T-helper 2 cell treated with Interferon-gamma antibody and Interleukin-4, amounts not matched to agents 5 μg/mL and 100 μg/mL, for 36 hours (primary cell): ENCODE measurements at places on chromosomes 4 and X.

GRCh38 chrX:12496343-12496742 lies 294.9 kb upstream of the PRPS2 start:
- no peak overlapping the region for H3K4me3 ChIP-seq
- no peaks in the 10 kb centered on the region for H3K4me1 ChIP-seq
- no peak overlapping the region for H3K27ac ChIP-seq
- no peak for DNase-seq
- no peaks in the 10 kb centered on the region for H3K36me3 ChIP-seq
- H3K27me3 ChIP-seq: no peaks in the 10 kb centered on the region

GRCh38 chrX:154057791-154058190 lies 38.1 kb upstream of the IRAK1 start:
- no peaks in the 10 kb centered on the region for H3K27me3 ChIP-seq
- no peak overlapping the region for H3K4me3 ChIP-seq
- H3K36me3 ChIP-seq: peaks cover 20% of the 10 kb centered on the region
- DNase-seq: no peak

GRCh38 chrX:134669378-134670098 lies 11.3 kb upstream of the PLAC1 start:
- H3K27ac ChIP-seq: no peak overlapping the region
- peaks cover 2% of the 10 kb centered on the region for H3K4me1 ChIP-seq
- H3K36me3 ChIP-seq: no peaks in the 10 kb centered on the region
- no peak overlapping the region for H3K4me3 ChIP-seq
- no peaks in the 10 kb centered on the region for H3K27me3 ChIP-seq

DNA sequence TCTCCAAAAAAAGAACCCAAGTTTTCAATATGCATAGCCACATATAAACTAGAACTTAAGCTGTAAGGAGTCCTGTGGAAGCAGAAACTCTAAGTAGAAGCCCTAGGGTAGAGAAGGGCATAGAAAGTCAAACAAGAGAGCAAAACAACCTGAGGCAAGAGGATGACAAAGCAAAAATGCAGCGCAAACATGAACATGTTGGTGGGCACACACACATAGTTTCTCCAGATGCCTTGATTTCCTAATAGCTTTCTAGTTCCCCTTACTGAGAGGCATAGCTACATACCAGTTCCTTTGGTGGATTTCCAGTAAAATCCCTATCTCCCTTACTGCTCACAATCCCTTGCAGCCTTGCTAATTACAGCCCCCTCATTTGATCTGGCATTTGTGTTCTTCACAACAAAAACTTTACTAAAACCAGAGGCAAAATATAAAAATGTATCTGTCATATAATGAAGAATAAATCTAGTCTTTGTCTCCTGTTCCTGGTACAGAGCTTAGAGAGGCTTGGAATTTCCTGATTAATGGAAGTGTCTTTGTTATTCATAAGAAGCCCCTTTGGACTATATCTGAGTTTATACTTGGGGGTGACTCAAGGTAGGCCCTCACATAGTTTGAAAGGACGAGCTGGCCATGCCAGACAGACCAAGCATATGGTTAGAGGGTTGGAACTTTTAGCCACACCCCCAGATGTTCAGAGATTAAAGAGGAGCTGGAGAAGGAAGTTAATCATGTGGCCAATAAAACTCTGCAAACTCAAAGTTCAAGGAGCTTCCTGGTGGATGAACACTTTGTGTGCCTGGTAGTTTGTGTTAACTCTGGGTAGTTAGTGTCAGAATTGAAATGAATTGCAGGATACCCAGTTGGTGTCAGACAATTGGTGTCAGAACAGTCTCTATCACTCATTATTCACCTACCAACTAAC lies 52.7 kb upstream of the ZCCHC13 start:
- no peak overlapping the region for H3K4me3 ChIP-seq
- no peak for DNase-seq
- H3K4me1 ChIP-seq: no peaks in the 10 kb centered on the region
- no peak overlapping the region for H3K27ac ChIP-seq

GRCh38 chr4:2217726-2218125 lies 24.2 kb downstream of the HAUS3 start:
- DNase-seq: no peak
- no peak overlapping the region for H3K27ac ChIP-seq
- H3K27me3 ChIP-seq: no peaks in the 10 kb centered on the region
- peaks cover 13% of the 10 kb centered on the region for H3K4me1 ChIP-seq

- no peaks in the 10 kb centered on the region for H3K4me1 ChIP-seq
- no peak for DNase-seq
- H3K27ac ChIP-seq: no peak overlapping the region
- no peaks in the 10 kb centered on the region for H3K36me3 ChIP-seq
These were observed 6.1 kb downstream of the DSPP start for GRCh38 chr4:87614292-87614890.

DNA sequence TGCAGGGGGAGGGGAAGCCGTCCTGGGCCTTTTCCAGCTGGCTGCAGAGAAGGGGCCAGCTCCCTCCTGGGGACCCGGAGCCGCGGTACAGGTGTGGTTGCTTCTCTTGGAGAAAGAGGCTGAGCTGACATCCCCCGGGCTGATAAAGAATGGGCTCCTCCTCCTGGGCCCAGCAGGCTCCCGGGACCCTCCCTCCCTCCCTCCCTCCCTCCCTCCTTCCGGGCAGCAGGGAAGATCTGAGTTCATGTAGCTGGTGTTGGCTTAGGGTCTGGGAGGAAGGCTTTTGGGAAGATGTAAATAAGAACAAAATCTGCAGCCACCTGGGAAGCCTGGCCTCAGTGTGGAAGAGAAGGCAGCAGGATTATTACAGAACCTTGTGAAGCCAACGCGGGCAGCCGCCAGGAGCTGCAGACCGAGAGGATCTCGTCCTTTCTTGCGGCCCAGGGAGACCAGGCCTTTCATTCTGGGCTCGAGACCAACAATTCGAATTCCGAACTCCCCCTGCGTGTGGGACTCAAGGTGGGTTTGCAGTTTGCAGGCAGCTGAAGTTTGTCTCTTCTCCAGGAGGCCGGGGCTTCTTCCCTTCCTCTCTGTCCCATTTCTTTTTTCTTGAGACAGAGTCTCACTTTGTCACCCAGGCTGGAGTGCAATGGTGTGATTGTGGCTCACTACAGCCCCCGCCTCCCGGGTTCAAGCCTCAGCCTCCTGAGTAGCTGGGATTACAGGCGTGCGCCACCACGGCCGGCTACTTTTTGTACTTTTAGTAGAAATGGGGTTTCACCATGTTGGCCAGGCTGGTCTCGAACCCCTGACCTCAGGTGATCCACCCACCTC lies at the start of gene PLCXD1:
PLCXD1 (plus strand) TSS at position 216 of the 834 bp plus-strand sequence. CDS start 2,807 bp downstream, outside the sequence.
- peaks cover 13% of the 10 kb centered on the region for H3K4me1 ChIP-seq
- peaks cover 18% of the 10 kb centered on the region for H3K36me3 ChIP-seq
- H3K27ac ChIP-seq: peak within 1 kb of the TSS; percentile 71
- peaks cover 3% of the 10 kb centered on the region for H3K27me3 ChIP-seq
- peak within 1 kb of the TSS; percentile 77 for H3K4me3 ChIP-seq
- DNase-seq: no peak

GRCh38 chr4:98516042-98516440 lies 142.4 kb downstream of the TSPAN5 start:
- H3K27me3 ChIP-seq: no peaks in the 10 kb centered on the region
- H3K36me3 ChIP-seq: peaks cover 15% of the 10 kb centered on the region
- peaks cover 56% of the 10 kb centered on the region for H3K4me1 ChIP-seq
- no peak overlapping the region for H3K4me3 ChIP-seq
- no peak for DNase-seq

DNA sequence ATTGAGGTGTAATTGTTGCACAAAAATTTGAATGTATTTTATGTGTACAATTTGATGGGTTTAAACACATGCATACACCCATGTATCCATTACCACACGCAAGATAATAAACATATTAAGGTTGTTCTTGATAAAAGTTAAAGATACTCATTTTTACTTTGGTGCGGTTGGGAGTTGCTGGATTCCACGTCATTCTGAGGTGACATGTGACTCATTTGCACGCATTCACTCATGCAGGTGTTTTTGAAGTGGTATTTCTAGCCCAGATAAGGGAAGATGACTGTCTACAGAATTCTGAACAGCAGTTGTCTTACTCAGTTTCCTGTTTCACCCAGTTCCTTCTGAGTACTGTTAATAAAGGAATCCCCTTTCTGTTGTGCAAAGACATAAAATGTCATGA lies 142.0 kb downstream of the RTL3 start:
- peak overlapping the region; percentile 89 for H3K27ac ChIP-seq
- peak; percentile 69 for DNase-seq
- peaks cover 39% of the 10 kb centered on the region for H3K4me1 ChIP-seq
- peak overlapping the region; percentile 68 for H3K4me3 ChIP-seq
- no peaks in the 10 kb centered on the region for H3K27me3 ChIP-seq

- no peaks in the 10 kb centered on the region for H3K27me3 ChIP-seq
- H3K27ac ChIP-seq: no peak overlapping the region
- DNase-seq: no peak
These were observed 157.6 kb downstream of the RASL11B start for GRCh38 chr4:53019485-53020382.

DNA sequence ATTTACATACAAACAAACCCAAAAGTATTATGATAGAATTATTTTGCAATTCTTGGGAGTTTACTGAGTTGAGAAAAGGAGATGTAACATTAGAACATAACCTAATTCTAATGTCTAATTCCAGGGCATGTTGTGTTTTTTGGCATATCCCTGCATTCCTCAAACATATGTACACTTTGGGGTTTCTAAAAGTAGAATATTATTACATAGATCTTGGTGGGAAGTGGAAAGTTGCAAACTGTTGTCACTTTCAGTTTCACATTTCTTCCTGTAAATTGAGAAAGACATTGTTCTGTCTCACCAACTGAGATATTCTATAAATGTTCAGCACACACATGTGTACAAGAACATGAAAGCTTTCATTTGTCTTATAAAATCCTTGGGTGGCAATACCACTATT lies 24.4 kb upstream of the GBA3 start:
- H3K27ac ChIP-seq: peak overlapping the region; percentile 22
- H3K36me3 ChIP-seq: peaks cover 7% of the 10 kb centered on the region
- H3K27me3 ChIP-seq: no peaks in the 10 kb centered on the region

- no peaks in the 10 kb centered on the region for H3K36me3 ChIP-seq
- no peak overlapping the region for H3K27ac ChIP-seq
- H3K4me3 ChIP-seq: no peak overlapping the region
These were observed 79.5 kb upstream of the SLC4A4 start for GRCh38 chr4:71259280-71259679.

DNA sequence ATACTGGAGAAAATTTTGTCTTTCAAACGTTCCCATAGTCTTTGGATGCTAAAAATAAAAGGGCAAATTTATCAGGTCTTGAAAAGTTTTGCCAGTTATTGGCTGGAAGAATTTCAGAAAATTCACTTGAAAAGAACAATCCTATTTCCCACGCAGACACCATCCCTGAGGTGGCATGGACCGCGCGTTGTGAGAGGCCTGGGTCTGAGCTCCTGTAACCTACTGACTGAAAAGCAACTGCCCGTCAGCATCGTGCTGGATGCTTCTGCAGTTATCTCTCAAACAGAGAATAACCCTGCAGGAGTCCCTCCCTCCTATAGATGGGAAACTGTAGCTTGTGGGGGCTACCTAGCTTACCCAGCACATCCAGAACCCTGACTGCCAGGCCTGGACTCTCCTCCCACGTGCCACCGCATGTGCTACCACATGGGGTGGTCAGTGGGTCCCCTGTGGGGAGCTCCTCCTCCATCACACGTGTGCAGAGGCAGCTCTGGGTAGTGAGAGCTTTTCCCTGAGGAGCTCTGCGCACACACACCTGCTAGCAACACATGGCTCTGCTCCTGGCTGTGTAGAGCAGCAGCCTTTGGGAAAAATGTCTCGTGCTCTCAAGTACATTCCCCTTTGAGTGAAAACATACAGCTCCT lies 36.1 kb downstream of the NSG1 start:
- H3K27me3 ChIP-seq: no peaks in the 10 kb centered on the region
- H3K36me3 ChIP-seq: peaks cover 11% of the 10 kb centered on the region
- peaks cover 13% of the 10 kb centered on the region for H3K4me1 ChIP-seq
- H3K4me3 ChIP-seq: no peak overlapping the region
- DNase-seq: no peak

- H3K27ac ChIP-seq: no peak overlapping the region
- H3K27me3 ChIP-seq: no peaks in the 10 kb centered on the region
- H3K4me1 ChIP-seq: no peaks in the 10 kb centered on the region
- H3K4me3 ChIP-seq: no peak overlapping the region
- no peak for DNase-seq
- no peaks in the 10 kb centered on the region for H3K36me3 ChIP-seq
These were observed 50.9 kb downstream of the CPZ start for GRCh38 chr4:8643441-8643840.

- no peak overlapping the region for H3K4me3 ChIP-seq
- no peaks in the 10 kb centered on the region for H3K4me1 ChIP-seq
- no peaks in the 10 kb centered on the region for H3K36me3 ChIP-seq
- DNase-seq: no peak
- no peak overlapping the region for H3K27ac ChIP-seq
- no peaks in the 10 kb centered on the region for H3K27me3 ChIP-seq
These were observed 85.4 kb upstream of the ARMCX2 start for GRCh38 chrX:101745046-101745445.

DNA sequence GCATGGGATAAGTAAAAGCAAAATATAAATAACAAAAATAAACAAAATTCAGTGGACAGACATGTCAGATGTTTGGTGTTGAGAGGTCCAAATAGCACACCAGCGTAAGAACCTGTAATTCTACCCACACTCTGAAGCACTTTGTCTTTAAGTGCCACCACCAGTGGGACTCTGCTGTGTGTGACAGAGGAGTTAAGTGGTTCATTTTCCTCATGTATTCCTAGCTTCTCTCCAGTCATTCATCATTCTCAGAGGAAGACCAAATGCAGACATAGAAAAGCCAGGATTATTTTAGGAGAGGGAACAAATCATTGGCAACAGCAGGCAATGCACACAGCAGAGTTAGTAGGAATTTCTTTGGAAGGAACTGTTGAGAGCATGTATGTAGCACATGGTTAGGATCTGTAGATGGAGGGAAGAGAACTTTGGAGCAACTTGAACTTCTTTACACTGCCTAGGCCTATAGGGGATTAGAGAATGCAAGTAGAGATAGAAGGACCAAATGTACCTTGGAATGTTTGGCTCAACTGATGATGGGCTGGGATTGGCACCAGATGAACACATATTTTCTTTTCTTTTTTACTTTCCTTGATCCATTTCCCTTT lies 43.0 kb upstream of the ARHGAP24 start:
- H3K4me3 ChIP-seq: no peak overlapping the region
- H3K4me1 ChIP-seq: no peaks in the 10 kb centered on the region
- no peaks in the 10 kb centered on the region for H3K27me3 ChIP-seq
- DNase-seq: no peak
- no peak overlapping the region for H3K27ac ChIP-seq
- H3K36me3 ChIP-seq: no peaks in the 10 kb centered on the region

GRCh38 chr4:47837908-47838294 lies at the start of gene CORIN:
Gene CORIN, minus strand, starts transcription at chr4:47838067. Its CDS starts 118 bp downstream, at chr4:47837949.
- peaks cover 18% of the 10 kb centered on the region for H3K4me1 ChIP-seq
- H3K4me3 ChIP-seq: peak within 1 kb of the TSS; percentile 83
- H3K27me3 ChIP-seq: peaks cover 45% of the 10 kb centered on the region
- peaks cover 3% of the 10 kb centered on the region for H3K36me3 ChIP-seq
- DNase-seq: no peak
